ENCODE measurements at places on chromosomes 1 and 21.

DNA sequence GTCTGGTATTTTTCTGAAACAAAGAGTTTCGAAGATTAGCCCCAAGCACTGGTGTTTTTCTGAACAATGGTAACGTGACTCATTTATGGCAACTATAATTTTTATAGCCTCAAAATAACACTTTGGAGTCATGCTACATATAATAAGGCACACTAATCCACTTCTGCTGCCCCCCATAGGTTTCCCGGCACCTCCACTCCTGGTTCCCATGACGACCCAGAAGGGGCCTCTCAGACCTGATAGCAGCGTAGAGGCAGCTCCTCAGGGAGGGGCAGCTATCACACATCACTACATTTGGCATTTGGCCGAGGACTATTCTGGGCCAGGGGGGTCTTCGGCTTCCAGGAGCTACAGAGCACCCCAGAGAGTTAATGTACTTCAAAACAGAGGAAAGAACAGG lies 23.3 kb downstream of the CAPN8 start:
- DNase-seq, result no peak

- DNase-seq, result no peak
Measured at GRCh38 chr1:206925106-206925736, 3.5 kb upstream of the FCMR start.

DNA sequence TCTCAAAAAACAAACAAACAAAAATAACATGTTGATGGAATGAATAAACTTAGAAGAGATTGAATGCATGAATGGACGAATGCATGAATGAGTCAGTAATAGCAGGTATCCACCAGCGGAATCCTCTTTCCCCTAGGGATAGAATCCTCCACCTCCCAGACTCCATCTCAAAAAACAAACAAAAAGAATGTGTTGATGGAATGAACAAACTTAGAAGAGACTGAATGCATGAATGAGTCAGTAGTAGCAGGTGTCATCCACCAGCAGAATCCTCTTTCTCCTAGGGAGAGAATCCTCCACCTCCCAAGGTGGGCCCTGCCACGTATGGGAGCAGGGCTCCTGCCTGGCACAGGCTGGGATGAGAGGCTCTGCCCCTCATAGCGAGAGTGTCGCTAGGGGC lies 26.8 kb upstream of the RNF19B start:
- DNase-seq, result no peak

- no peak for DNase-seq
Measured at GRCh38 chr1:179971563-179972496, 17.2 kb downstream of the CEP350 start.

DNA sequence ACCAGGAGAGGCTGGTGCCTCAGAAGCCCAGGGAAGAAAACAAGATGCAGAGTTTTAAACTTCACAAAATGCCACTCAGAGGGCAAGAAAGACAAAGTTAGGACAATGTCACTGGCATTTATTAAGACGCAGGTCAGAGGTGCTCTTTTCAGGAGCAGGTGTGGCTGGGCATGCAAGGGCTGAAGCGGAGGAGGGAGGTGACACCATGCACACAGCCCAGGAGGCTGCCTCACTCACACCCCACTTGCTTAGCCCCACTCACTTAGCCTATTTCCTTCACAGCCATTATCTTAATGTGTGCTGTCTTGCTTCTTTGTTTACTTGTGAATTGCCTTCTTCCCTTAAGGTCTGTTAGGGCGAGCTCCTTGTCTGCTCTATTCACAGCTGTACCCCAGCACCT lies 17.2 kb downstream of the HIVEP3 start:
- no peak for DNase-seq

DNA sequence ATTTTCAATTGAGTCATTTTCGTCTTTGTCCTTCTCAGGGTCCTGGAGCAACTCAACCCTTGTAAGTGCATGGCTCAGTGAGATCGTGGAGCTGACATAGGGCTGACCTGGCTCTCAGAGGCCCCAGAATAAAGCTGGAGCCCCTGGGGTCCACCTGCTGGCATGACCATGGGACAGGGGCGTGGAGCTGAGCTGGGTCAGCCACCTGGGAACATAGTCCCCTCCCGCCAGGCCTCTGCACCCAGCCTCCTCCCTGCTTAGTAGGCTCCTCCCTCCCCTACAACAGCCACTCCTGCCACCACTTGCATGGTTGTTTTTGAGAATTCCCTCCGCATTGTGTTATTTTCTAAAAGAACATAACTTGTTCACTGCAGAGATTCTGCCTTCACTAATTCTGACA lies 3.1 kb upstream of the RIPK4 start:
- DNase-seq, result no peak

DNA sequence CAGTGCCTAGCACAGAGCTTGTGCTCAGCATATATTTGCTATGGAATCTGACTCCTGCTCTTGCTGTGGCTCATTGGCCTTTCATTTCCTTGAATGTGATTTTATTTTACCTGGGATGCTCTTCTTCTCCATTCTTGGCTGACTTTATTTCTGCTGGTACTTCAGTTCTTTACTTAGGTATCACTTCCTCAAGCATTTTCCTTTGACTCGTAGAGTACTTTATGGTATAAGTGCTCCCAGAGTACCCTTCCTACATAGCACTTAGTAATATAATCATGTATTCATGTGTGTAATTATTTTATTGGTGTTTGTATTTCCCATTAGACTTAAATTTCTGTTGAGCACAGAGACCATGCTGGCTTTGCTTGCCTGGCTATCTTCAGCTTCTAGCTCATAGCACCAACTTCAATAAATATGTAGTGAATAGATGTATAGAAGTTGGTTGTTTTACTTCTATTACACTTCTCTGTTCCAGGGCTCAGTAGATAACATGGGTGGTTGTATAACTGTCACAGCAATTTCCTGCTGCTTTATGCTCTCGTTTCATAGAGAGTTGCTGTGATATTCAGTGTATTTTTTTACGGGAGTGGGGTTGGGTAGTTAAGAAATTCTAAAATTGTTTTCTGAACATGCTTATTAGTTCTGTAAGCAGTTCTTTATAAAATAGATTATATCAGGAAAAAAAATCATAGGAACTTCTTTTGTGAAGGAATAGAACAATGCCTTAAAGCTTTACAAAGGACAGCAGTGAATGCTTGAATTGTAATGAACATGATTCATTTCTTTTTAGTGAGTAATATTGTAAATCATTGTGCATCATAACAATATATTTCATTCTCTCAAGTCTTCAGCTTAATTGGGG lies 112.2 kb downstream of the NEK7 start:
- DNase-seq, result no peak

Measured in midbrain (tissue), 1 donor.